CD4-positive, alpha-beta T cell treated with Interleukin-1 beta for 1 hour (primary cell): ENCODE measurements at places on chromosomes 1 and 21.
A peak's percentile ranks its signal among the peaks of the same experiment; 100 is the strongest.

DNA sequence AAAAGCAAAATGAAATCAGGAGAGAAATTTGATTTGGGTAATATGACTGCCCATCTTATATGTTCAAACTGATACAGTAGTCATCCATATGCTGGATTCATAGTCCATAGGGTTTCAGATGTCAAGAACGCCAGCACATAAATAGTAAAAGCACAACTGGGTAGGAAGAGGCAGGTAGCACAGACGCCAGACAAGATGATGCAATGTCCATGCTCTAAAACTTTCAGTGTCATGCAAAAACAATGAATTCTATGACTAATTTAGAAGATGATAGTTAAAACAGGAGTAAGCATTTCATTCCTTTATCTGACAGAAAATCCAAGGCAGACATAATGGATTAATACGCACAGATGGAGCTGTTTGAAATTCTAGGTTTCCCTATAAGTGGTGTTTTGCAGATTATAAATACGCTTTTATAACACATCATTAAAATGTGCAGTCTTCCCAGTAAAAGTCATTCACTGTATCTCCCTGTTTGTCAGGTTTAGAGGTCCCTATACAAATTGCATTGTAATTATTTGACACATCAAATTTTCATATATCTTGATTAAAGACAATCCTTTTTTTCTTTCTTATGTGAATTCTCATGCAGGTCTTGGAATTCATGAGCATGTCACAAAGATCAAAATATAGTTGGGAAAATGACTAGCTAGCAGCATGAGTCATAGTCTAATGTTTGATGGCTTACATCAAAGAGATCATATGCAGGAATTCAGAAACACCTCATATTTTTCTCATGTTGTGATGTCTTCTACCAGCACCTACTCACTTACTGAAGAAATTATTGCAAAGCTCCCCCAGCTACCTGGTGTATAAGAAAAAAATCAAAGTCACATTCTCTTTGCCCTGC is 139.9 kb downstream of the DSCAM start:
- DNase-seq, result no peak

DNA sequence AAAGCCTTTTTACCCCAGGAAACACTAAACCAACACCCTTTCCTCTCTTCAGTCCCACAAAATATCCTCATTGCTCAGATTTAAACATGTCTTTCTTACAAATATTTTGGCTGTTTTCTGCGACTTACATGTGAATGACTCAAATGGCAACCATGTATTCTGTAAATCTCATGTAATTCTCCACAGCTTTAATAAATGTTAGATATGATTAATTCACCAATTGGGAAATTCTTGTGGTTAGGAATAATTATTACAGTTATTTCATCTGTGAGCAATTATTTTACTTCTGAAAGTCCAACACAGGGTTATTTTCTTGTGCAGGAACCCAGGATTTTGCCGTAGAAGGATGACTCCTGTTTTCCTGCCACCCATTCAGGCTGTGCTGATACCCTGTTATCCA is 431.5 kb downstream of the LMO4 start:
- no peak for DNase-seq

DNA sequence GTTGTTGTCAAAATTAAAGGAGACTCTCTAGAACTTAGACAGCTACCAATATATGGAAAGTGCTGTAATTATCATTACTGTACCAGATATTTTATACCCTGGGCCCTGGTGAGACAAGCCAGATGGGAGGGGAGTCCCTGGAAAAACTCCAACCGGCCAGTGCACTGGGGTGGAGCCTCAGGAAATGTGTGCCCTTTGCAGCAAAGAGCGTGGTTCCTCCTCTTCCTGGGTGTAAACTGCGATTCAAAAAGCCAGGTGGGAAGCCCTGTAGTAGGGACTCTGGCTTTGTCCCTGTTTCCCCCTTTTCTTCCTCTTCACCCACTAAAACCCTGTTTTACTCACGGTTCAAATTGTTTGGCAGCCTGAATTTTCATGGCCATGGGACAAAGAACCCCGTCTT is 812.3 kb downstream of the PLA2G4A start:
- no peak for DNase-seq

GRCh38 chr1:34916104-34916503 is 13.3 kb downstream of the DLGAP3 start:
- no peak for DNase-seq

- DNase-seq, result no peak
Measured at GRCh38 chr1:19169642-19170041, 40.4 kb downstream of the UBR4 start.

DNA sequence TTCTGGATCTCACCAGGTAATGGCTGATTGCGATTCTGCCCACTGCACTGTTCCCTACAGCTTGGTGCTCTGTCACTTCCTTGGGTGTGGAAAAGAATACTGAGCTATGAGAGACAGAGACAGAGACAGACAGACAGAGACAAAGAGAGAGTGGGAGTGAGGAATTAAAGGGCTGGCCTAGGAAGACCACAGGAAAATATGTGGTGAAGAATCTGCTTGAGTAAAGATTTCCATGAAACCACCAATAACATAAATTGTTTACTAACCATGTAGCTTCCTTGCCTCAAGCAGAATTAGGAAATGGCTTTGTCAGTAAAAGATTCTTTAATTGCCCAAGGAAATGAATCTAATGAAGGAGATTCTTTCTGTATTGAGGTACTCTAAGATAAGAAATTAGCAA is 54.4 kb downstream of the MPZL1 start:
- DNase-seq, result no peak

DNA sequence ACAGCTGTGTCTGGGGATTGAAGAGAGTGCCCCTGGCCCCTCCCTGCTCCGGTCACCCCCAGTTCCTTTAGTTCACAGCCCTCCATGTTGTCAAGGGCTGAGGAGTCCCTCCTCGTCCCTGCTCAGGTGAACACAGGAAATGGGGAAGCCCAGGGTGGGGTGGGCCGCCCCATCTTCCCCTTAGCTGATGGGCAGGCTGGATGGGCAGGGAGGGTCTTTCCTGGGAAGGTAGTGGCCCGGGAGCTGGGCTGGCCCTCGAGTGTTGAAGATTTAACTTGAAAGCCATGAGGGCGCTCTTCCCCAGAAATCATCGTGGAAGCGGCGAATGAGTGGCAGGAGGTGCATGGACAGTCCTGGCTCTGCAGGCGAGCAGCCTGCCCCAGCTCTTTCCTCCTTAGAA is 18.3 kb upstream of the NPHP4 start:
- no peak for DNase-seq

GRCh38 chr1:108188801-108189200 is 11.3 kb downstream of the SLC25A24 start:
- no peak for DNase-seq

- DNase-seq, result no peak
Measured at GRCh38 chr1:246793356-246793896, 69.2 kb downstream of the SCCPDH start.

DNA sequence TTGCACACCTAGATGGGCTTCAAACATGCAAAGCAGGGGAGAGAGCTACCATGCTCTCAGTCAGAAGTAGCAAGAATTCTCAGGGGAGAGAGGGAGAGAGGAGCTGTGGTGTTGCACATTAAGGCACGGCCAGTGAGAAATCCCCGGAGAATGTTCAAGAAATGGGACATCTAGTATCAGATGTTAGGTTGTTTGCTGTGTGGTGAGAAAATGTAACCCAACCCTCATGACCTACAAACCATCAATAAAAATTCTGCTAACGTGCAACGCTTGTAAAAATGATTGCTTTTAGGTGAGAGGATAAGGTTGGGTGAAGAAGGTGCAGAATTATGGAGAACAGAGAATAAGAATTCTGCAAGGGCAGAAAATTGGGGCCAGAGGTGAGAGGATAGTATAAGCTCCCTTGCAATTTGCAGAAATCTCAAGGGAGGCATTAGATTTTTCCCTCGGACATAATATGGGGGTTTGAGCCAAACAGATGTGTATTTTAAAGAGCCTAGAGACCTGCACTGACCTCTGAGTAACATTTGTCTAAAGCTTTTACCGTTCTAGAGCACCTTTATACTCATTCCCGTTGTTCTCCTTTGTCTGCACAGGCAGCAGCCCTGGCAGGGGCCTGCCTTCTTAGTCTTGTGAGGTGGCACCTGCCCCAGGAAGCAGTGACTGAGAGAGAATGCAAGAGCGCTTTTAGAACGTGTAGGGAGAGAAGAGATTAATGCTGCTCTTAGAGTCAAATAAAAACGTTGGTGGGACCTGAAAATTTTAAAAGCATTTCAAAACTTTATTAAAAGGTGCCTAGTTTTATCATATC is 25.4 kb upstream of the KIAA0040 start:
- DNase-seq, result no peak

DNA sequence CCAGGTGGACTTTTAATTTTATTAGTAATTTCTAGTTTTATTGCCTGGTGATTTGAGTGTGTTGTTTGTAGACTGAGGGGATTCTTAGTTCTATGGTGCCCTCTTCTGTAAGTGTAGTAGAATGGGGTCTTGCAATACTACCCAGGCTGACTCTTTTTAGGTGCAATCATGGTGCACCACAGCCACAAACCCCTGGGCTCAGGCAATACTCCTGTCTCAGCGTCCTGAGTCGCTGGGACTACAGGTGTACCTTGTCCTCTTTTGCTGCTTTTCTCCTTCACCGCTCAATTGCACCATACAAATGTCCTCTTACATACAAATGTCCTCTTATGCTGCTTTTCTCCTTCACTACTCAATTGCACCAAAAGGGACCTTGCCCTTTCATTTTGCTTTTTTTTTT is 43.1 kb downstream of the SCP2 start:
- DNase-seq, result peak; percentile 1

GRCh38 chr1:223074445-223075300 is 68.4 kb downstream of the TLR5 start:
- no peak for DNase-seq

DNA sequence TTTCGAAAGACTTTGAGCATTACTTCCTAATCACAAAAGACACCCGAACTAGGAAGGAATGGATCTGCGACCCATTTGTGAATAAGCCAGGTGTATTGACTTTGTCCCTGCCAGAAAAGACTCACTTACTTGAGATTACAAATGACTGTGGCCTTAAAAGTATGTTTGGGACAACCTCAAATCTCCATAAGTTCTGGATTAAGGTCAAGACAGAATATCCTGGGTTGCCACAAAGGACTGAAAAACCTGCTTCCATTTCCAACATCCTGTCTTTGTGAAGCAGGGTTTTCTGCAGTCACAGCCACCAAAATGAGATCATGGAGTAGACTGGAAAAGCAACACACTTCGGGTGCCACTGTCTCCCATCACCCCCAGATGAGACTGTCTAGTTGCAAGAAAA is 537.4 kb upstream of the ZRANB2 start:
- no peak for DNase-seq

GRCh38 chr1:59986516-59987310 is 60.1 kb upstream of the CYP2J2 start:
- DNase-seq, result no peak

DNA sequence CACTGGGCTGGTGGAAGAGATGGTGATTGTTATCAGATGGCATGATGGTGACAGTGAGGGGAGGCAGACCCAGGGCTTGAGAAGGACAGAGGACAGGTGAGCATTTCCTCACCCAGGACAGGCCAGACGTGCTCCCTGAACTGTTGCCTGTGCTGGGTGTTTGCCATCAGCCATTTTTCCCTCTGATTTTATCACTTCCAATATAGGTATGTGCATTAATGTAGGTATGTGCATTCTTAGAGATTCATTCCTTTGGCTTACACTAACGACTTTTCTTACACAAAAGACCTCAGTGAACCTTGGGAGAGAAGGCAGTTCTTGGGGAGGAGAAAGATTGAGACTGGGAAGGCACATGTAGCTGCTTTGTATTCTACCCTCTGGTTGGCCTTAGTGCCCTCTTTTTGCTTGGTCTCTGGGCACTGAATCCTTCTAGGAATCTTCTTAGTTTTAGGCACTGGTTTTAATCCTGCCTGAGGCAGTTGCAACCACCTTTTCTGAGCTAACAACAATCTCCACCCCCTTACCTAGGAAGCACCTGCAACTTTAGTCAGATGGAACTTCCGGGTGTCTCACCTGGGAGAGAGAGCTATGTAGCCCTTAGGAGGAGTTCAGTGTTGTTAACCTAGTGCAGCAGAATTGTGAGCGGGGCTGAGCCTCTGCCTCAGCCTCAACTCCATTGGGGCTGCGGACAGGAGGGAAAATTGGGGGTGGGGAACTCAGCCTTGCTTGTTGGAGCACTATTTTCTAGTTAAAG is 30.9 kb downstream of the C1orf116 start:
- DNase-seq, result no peak

GRCh38 chr21:37904856-37905255 is 11.4 kb downstream of the KCNJ6 start:
- no peak for DNase-seq

GRCh38 chr1:109817881-109818270 is 54.2 kb upstream of the EPS8L3 start:
- no peak for DNase-seq

DNA sequence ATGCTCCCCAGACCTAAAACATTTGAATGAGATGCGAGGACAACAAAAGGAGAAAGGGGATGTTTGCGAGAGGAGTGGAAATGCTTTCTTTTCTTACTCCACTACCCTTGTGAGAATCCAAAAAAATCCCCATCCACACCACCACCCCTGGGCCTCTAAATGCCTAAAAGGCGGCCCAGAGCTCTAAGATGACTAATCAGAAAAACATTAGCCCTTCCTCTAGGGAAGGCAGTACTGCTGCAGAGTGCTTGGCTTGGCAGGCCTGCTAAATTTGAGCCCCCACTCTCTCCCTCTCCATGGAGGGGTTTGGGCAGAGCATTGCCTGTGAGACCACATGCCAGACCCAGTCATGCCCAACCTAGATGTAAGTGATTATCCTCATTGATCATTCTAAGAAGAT is 347.9 kb downstream of the USH2A start:
- no peak for DNase-seq

DNA sequence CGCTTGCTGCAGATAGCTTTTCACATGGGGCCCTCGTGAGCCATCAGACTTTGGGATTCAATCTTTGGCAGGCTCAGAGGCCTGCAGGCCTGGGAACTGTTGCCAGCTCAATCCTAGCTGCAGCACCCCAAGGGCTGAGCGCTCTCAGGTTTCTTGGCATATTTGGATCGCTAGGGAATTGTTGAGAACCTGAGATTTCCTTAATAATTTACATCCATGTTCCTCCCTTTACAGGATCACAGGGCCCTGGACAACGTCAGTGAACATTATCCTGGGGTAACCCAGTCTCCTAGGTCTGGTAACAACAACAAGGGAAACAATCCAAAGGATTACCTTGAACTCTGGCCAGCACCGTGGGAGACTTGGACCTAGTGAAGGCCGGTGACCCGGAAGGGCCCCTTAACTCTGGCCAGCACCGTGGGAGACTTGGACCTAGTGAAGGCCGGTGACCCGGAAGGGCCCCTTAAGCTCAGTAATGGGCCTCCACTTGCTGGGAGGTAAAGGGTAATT is 49.3 kb upstream of the NEK2 start:
- DNase-seq, result no peak

GRCh38 chr1:11617741-11618140 is 36.5 kb downstream of the FBXO2 start:
- DNase-seq, result no peak

GRCh38 chr1:218139761-218140160 is 145.3 kb upstream of the RRP15 start:
- DNase-seq, result no peak

DNA sequence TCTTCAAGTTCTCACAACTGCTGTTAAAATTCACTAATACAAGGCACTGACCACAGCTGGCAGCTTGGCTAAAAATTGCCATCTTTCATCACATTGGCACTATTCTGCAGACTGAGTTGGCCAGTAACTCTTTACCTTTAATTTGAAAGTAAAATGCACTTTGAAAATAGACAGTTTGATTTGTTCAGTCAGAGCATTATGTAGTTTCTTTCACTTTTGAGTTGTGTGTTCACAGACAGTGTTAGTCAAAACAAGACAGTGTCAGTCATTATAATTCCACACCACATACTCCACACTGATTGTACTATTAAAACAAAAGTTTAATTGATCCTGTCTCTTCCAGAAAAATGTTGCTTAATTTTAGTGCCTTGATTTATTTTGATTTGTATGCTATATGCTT is 160.7 kb downstream of the SDCCAG8 start:
- no peak for DNase-seq

GRCh38 chr1:214633686-214634085 is 30.7 kb downstream of the CENPF start:
- DNase-seq, result no peak
